Suppressor macrophage treated with lipopolysaccharide for 1 hour (primary cell): ENCODE measurements at places on chromosomes 6 and 20.

GRCh38 chr6:154907291-154907690 is 87.8 kb upstream of the TIAM2 start:
- no peak for DNase-seq

- no peak for DNase-seq
These were observed 9.7 kb upstream of the ZNF334 start for GRCh38 chr20:46523108-46523507.

GRCh38 chr6:20092071-20092566 is 120.2 kb downstream of the MBOAT1 start:
- peak; percentile 44 for DNase-seq

- DNase-seq: no peak
These were observed 5.7 kb upstream of the PXDC1 start for GRCh38 chr6:3757241-3757641.

DNA sequence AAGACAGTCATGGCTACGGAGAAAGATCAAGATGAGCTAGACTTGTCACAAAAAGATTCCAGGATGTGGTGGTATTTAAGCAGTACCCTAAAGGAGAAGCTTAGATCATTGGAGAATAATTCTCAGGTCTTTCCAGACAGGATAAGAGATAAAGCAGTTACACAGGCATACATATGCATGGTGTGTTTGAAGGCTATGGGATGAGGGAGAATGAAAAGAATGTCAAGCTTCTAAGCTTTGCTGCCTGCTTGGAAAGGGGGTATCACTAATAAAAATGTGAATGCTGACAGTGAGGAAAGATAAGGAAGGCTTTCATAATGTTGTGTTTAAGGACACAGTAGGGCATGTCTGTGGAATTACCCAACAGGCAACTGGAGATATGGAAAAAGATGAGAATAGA is 28.1 kb downstream of the RWDD2A start:
- no peak for DNase-seq

- DNase-seq: no peak
These were observed 300.9 kb downstream of the LAMA2 start for GRCh38 chr6:129183681-129184301.

- no peak for DNase-seq
These were observed 44.0 kb downstream of the B4GALT5 start for GRCh38 chr20:49669601-49670189.

- DNase-seq: peak; percentile 26
These were observed 25.1 kb upstream of the TRIM26 start for GRCh38 chr6:30238178-30238795.

GRCh38 chr6:164325168-164325567 is 910.6 kb downstream of the QKI start:
- no peak for DNase-seq

- no peak for DNase-seq
These were observed 93.5 kb upstream of the SASH1 start for GRCh38 chr6:148249160-148249559.

DNA sequence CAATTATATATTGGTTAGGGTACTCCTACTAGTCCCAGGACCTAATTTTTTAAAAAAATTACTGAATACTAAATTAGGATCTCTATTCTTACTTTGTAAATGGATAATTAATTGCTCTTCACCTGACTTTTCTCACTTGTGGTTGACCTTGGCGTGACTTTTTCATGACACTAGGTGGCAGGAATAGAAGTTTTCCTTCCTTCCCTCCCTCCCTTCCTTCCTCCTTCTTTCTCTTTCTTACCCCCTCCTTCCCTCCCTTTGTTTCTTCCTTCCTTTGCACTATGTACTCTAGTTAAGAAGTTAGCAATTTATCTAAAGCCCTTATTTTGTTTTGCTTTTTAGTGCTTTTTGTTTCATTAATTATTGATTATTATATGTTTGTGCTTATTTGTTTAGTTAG is 20.4 kb upstream of the HBS1L start:
- no peak for DNase-seq
